NCI-H524 treated with DMSO at 0.1 percent for 48 hours (cell line): ENCODE measurements at places on chromosomes 6 and 20.

DNA sequence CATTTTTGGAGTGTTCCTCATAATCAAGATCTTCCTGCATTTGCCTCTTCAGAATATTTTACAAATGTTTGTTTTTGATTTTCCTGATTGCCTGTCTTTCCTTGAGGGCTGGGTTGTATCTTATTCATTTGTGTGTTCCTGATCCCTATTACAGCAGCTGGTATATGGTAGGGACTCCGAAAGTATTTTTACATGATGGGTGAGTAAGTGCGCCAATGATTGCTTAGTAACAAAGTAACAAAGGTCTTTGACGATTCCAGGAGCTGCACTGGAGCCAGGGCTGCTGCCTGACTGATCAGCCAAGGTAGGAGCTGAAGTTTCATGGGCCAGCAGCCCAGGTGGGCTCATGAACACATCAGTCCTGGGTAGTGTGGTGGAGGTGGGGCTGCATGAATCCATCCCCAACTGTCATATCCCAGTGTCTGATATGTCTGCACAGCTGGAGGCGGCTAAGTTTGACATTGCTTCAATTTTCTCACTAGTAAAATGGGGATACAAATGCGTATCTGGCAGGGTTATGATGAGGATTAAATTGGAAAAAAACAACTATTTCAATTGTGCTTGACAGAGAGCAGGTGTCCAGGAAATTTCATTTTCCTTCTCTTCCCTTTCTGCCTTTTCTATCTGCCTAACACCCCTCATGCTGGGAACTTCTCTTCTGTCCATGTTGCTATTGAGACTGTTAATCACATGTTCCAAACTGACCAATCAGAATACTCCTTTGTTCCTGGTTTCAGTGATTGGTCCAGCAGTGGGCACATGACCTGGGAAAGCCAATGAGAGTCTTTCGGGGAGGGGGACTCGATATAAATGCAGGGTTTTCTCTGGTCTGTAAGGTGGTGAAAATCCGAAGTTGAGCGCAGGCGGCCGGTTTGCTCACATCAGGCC lies 90.7 kb downstream of the CDH26 start:
- no peak for DNase-seq

- DNase-seq = no peak
Observed at GRCh38 chr6:20024316-20024673, 187.1 kb downstream of the ID4 start.

GRCh38 chr6:41622206-41622988 lies 15.9 kb upstream of the MDFI start:
- no peak for DNase-seq

- DNase-seq = no peak
Observed at GRCh38 chr20:17612992-17613327, 43.1 kb downstream of the DSTN start.

- DNase-seq = no peak
Observed at GRCh38 chr6:31473780-31474761, 23.9 kb upstream of the MICB start.

DNA sequence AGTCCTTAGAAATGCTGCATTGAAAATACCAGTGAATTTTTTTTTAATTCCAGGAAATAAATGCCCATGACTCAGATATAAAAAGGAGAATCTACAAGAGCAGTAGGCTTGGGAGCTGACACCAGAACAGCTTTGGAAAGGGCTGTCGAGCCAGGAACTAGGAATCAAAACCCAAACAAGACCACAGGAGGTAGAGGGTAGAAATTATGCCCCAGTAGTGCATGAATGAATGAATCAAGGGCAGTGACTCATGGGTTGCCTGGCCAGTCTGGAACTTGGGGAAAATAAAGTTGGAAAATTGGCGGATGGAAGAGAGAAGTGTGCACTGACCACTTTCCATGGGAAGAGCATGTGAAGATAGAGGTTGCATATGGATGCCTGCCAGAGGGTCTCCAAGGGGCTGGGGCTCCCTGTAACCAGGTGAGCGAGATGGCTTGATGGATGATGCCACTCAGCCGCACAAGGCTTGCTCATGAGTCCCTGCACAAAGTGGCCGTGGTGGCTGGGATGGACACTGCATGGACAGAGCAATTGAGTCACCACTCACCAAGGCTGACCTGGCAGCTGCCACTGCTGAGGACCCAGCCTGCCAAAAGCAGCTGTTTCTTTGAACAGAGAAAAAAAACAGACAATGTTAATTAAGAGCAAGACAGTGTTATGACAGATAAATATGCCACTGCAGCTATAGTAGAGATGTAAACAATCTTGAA lies 15.2 kb upstream of the MCCD1 start:
- DNase-seq = no peak

GRCh38 chr20:24411834-24412216 lies 57.6 kb upstream of the SYNDIG1 start:
- no peak for DNase-seq

GRCh38 chr6:134614606-134615485 lies 296.9 kb upstream of the SGK1 start:
- no peak for DNase-seq

GRCh38 chr6:135265278-135265677 lies 84.2 kb downstream of the MYB start:
- DNase-seq = no peak

- peak; percentile 59 for DNase-seq
Observed at GRCh38 chr6:25026723-25027122, 91.0 kb upstream of the RIPOR2 start.

DNA sequence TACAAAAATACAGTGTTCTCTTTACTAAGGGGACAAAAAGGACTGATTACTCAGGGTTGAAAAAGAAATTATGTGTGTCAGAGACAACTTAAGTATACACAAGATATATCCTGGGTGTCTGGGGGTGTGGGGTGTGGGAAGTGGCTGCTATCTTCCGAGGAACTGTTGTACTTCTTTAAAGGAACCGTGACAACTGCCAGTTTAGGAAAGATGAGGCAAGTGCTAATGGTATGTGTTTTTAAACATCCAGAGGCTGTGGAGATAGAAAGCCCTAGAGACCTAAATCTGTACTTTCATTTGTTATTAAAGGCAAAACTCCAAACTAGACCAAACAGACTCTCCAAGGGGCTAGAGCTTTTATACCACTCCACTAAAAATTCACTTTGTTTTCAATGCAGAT lies 95.6 kb downstream of the SNAP25 start:
- no peak for DNase-seq

DNA sequence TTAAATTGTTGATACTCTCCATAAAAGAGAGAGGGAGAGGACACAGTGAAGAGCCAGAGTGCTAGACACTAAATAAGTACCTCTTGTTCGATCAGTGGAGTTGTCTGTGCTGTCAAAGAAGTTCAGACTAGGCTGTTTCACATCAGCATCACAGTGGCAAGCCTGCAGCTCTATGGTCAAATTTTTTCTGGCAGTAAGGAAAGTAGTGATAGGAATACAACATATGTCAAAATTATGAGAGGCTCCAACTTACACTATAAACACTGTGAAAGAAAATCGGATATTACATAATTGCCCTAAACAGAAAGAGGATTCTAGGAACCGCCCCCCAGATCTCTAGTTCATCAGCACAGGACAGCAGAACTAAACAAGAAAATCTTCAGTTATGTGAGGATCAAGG lies 23.1 kb downstream of the DNAH8 start:
- no peak for DNase-seq

DNA sequence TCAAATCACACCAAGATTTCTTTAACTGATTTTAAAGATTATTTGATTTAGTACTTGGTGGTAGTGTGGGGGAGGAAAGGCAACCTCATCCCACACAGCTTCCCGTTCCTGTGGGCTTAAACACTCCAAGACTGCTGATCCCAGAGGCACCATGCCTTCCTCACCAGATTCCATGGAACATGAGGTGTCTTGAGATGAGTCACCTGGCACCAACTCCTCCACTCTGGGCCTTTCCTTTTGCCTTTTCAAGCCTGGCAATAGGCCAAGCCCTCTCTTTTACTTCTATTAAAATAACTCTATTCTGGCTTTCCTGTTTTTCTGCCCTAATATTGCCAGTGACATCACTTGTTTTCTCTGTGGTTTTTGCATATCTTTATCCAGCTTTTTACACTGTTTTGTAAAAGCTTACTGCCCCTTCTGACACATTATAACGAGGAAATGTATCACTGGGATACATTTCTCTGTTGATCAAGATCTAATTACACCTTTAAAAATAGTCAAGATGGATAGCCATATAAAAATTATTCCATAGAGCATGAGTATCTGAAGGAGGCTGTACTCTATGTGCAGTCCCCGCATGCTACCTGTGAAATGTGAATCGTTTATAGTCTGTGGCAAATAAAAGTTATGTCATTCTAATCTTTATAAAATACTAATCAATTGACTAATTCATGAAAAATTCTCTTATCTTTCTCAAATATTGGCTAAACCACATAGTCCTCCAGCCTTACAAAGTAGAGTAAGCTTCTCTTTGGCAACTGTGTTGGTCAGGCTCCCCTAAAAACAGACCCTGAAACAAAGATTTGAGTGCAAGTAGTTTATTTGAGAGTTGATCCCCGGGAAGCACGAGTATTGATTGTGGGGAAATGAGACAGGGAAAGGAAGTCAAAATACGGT lies 257.8 kb upstream of the KCNQ5 start:
- no peak for DNase-seq

DNA sequence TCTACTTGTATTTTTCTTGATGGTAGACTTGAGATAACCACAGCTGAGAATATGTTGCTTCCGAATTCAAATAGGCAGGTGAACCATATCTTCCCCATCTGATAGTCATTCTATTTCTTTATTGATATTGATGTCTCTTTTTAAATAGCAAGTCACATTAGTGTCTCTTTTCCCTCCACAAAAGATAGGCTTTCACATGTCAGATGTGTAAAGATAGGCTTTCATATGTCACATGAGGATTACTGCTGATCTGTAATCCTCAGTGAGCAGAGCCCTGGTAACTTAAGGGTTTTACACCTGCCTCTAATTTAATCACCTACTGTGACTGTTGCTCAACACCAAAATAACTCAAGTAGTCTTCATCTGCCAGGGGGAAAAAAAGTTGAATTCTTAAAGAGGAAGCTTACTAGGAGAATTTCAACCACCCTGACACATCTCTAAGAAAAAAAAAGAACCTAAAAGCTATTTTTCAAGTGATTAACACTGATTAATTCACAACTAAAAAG lies 45.3 kb upstream of the TRDN start:
- DNase-seq = peak; percentile 72

DNA sequence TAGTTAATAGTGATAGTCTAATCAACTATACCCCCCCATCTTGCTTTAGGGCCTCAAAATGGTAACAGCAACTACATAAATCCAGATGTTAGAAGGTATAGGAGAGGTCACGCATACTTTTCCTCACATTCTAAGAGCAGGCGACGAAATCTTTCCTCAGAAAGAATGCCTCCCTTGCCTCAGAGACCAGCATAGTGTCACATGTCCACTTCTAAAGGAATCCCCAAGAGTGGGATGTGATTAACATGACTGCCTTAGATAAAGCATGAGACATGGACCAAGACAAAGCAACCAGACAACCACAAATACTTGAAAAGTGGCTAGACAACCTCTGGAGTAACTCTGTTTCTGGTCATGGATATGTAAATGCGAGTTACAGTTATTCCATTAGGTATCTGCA lies 710.7 kb downstream of the EYS start:
- no peak for DNase-seq

DNA sequence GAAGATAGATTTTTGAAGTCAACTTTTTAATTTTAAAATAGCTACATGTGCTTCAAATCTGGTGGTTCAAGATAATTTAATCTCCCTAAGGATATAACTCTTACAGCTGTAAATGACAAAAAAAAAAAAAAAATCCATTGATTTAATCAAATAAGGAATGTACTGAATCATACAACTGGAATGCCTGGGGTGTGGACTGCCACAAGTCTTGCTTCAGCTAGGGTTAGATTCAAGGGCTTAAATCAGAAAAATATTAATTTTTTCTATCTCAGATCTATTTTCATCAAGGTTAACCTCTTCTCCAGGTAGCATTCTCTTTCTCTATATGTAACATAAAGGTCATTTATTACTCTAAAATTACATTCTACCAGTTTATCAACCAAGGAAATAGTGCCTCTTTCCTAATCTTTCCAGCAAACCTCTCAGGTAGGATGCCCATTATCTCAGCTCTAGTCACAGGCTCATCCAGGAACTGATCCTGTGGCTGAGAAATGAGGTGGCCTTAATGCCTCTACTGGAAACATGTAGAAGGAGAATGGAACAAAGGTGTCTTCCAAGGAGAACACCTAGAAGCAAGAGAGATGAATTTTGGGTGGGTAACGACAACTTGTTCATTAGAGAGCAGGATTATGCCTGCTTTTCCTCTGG lies 466.9 kb downstream of the CBLN4 start:
- DNase-seq = no peak

DNA sequence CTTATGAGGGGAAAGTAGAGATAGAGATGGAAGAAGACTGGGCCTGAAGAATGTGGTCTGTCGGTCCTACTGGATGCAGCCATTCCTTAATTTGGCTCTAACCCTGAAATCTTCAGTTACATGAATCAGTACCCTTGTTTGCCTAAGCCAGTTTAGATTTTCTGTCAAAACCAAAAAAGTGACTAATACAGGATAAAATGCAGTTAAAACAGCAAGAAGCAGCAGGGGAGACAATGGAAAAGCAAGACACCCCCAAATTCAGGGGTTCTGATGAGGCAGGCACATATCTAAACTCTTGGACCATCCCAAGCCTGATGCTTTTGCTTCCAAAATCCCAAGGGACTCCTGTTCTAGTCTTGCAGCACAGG lies 17.4 kb upstream of the UBE2V1 start:
- DNase-seq = no peak

DNA sequence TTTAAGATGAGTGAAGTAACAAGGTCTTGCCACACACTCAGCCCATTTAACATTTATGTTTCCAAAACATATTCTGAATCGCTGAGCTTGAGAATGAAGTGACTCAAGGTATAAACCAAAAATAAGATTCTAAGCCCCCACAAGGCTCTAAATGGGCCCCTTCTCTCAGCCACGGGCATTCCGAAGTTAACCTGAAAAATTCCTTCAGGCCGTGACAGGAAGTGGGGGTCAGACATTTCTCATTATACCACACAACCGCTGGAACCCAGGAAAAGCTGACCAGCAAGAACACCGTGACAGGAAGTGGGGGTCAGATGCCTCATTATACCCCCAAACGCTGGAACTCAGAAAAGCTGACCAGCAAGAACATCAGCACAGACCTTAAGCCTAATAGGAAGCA lies 247.9 kb downstream of the ERMARD start:
- DNase-seq = no peak

DNA sequence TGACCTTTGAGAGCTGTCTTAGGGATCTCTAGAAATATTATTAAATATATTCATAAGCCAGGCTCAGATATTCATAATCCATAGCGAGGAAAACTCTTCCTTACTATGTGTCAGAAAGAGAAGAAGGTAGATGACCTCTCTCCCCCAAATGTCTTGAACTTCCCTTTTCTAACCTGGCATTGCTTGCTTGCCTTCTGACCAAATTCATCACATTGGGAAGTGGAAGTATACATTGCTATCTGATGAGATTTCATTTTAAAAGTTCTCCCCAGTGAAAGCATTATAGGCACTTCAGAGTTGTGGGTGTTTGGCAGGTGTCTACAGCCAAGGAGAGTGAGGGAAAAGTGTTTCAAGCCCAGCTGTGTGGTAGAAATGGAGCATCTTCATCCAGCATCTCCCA lies 197.3 kb downstream of the ZFAND3 start:
- no peak for DNase-seq
